ENCODE measurements at places on chromosomes 5 and 9. TPM values are rescaled to one million over a fixed set of nuclear protein-coding genes. Genes with fewer than 3 reads are reported as not detected.

NUTM2G gene
- not detected for total RNA-seq

RNF208 gene
- 0.18 TPM for total RNA-seq

CSF1R gene
- 9.2 TPM for total RNA-seq

ADAMTS6 gene
- total RNA-seq: 3.2 TPM

INSYN2B gene
- total RNA-seq: 0.04 TPM

KCNV2 gene
- total RNA-seq: not detected

ZFP2 gene
- total RNA-seq: 2.9 TPM

CDKN2A gene
- 0.22 TPM for total RNA-seq

CCL27 gene
- total RNA-seq: 0.31 TPM

TBCA gene
- total RNA-seq: 143 TPM

ARID3C gene
- 0.09 TPM for total RNA-seq

Data from muscle of leg (tissue), 16 donors.